Body of pancreas (tissue), 4 donors: ENCODE measurements at places on chromosomes 2 and 18. TPM values are rescaled to one million over a fixed set of nuclear protein-coding genes. Genes with fewer than 3 reads are reported as not detected.
A peak's percentile ranks its signal among the peaks of the same experiment; 100 is the strongest.

The VSNL1 gene
- total RNA-seq, result 0.66 TPM

DNA sequence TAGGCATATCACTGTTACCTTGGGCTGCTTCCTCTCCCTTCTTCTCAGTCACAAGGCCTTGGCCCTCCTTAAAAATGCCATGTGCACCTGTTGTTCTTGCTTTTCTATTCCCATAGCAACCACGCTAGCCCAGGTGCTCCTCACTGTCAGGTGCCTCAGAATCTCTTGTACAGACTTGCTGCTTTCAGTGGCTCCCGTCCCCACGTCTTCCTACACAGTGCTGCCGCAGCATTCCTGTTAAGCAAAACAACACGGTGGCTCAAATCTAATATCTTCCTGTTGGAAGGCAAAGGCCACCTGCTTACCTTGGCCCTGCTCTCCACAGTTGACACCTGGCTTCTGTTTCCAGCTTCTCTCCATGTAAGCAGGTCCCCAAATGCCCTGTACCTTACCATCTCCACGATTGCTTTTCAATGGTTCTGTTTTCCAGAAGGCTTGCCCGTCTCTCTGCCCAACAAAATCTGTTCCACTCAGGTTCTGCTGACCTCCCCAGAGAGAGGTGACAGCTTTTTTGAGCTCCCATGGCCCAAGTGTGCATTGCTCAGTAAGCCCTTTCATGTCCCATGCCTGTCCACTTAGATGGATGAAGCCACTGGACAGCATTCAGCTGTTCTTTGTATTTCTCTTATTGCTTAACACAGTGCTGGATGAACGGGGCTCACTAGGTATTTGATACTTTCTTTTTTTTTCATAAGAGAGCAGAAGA is 240.4 kb downstream of the PRKCE start:
- H3K27me3 ChIP-seq, result no peaks in the 10 kb centered on the region
- H3K4me3 ChIP-seq, result no peak overlapping the region
- H3K36me3 ChIP-seq, result no peaks in the 10 kb centered on the region
- peak overlapping the region; percentile 70 for H3K27ac ChIP-seq

DNA sequence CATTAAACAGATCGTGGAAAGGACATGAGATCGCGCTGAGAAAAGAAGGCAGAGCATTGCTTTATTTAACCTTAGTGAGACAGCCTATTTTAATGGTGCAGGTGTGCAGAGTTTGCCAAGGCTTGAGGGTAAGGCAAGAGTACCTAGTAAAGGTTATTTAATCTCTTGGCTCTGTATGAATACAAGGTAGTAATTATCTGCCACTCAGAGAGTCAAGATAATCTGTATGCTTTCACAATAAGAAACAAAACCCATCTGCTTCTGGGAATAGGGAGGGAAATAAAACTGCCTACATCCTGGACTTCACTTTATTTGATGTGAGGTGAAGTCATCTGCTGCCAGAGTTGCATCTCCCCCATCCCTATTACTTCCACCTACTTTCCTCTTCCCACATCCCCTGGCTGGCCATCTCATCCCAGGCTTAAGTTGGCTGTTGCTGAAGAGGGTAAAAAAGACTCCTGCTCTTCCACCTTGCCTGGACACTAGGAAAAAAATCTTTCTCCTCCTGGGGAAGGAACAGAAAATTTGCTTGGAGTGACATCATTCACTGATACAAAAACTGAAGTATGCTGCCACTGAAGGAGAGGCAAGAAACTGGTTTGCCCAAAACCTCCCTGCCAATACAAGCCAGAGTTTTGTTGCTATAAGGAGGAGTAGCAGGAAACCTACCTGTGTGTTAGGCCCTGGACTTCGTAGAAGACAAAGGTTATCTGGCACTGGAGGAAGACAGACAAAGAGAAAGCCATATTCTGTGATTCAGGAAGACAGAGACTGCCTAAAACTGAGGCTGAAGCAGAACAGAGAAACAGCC is 35.8 kb upstream of the ARHGAP25 start:
- H3K27me3 ChIP-seq, result no peaks in the 10 kb centered on the region
- DNase-seq, result no peak
- H3K4me3 ChIP-seq, result no peak overlapping the region

- H3K4me3 ChIP-seq, result no peak overlapping the region
- DNase-seq, result no peak
These were observed 24.3 kb upstream of the ARHGAP25 start for GRCh38 chr2:68710336-68710735.

DNA sequence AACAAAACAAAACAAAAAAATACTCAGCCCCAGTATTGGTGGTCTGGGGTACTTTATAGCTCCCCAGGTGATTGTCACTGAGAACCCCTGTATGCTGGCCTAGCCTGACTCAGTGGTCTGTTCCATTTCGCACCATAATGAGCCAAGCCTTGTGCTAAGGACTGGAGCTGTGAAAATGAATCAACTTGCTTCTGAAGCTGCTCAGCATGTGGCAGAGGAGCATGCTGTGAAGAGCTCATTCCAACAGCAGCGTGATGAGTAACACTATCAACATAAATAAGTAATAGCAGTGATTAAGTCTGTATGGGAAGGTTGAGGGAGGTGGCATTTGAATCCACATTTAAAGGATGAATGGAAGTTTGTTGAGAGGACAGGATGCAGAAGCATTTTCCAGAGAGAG is 67.2 kb upstream of the ATL2 start:
- H3K4me3 ChIP-seq, result no peak overlapping the region
- no peaks in the 10 kb centered on the region for H3K27me3 ChIP-seq
- no peak overlapping the region for H3K27ac ChIP-seq
- H3K36me3 ChIP-seq, result no peaks in the 10 kb centered on the region
